Stimulated activated CD8-positive, alpha-beta memory T cell treated with anti-CD3 and anti-CD28 coated beads, Interleukin-2, amount 100 ng/mL, for 1 hour (primary cell): ENCODE measurements at places on chromosomes 7 and 10.

- no peak for DNase-seq
These were observed 603.7 kb upstream of the ADARB2 start for GRCh38 chr10:2340831-2341647.

GRCh38 chr10:123150271-123150985, 2.5 kb downstream of the HMX2 start:
- no peak for DNase-seq

- DNase-seq: no peak
These were observed 113.6 kb upstream of the ZMIZ1 start for GRCh38 chr10:78955206-78955605.

DNA sequence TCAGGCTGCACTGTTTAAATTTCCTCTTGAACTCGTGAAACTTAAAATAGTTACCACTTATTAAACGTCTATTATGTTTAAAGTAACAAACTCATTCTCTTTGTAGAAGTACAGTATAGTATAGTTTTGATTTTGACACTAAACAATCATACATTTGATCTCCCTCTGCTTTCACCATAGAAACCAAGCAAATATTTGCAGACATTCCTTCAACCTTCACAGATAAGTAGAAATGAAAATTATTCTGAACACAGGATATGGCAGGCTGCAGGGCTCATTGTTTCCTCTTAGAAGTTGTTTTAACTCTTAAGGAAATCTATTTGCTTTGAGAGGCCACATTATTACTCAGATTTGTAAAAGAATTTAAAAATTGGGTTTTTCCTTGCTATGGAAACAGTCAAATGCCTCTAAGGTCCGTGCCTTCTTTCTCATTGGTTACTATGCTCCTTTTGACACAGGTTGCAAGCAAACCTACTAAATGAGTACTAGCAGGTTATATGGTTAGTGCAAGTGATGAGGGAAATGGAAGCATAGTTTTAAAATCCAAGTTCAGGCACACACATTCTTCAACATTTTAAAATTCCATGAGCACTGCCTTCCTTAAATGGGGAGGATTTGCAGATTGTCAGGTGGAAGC, 92.8 kb upstream of the FAM133B start:
- no peak for DNase-seq

DNA sequence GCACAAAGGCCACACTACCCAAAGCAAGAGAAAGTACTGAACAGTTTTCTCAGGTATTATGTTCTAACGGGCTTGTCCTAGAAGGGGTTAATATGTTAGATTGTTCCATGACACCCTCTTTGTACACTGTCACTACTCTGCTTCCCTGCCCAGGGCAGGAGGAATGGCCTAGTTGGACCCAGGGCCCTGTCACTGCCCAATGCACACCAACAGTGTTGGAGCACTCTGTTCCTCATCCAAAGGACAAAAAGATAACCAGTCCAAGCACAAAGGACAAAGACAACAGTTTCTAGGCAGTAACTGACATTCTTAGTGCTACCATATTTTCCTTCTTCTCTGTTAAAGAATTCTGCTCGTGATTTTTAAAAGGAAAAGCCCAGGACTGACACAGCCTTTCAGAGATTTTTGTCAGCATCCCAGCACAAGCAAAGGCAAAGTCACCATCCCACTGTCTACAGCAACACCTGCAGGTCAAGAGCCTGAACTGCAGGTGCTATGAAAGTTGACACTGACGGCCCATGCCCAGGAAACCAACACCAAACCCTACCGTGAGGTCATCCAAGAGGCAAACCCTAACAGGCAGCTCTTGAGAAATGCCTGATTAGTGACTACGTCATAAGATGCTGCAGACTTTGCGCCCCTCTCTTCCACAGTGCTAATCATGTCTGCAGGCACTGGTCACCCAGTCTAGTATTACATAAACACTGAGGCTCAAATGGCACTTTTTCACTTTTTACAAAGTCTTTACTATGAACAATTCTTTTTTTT, 13.2 kb downstream of the NUDCD3 start:
- DNase-seq: peak; percentile 15

DNA sequence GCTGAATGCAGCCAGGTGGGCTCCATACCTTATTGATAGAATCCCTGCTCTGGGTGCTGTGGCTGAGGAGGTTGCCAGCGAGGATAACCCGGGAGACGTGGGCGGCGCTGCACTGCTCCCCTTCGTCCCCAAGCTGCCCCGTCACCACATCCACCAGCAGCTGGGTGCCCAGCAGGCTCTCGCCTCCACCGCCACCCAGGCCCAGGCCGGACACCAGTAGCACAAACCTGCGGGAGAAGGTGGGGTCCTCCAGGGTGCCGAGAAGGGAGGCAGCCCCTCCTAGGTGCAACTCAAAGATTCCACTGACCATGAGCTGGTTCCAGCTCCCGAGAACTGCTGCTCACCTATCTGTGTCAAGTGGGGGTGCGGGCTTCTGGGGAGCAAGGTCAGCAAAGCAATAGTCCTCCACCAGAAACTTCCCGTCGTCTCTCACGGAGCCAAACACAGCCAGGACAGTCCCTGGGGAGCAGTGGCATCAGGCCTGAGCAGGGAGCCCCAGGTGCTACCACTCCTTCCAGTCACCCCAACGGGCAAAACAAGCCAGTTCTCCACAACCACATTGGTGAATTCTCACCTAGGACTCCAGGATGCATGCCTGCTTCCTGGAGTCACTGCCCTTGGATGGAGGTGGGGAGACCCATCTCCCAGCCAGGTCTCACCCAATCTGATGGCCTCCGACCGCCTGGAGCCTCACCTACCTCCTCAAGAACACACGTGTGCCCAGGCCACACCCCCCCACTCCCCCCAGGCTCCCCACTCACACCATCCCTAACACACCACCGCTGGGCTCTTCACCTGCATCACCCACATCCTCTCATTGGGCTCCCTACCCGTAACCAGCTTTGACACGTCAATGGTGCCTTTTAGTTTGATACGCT, 6.3 kb downstream of the POLD2 start:
- no peak for DNase-seq

DNA sequence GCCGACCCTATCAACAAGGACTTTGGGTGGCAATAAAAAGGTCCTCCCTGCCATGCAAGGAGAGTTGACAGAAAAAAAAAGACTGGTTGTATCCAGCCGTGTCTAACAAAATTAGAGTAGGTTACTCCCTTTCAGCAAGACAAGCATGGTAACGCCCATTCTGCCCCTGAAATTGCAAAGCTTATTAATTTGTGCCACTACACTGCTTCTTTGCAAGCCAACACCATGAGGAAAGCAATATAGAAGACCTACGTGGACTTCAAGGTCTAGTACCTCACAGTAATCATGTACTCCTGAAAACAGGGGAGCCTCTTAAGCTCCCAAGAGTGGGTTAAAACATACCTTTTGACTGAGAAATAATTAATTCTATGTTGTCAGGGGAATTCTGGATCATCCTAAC, 90.3 kb downstream of the FRMPD2 start:
- no peak for DNase-seq

GRCh38 chr7:40888499-40888898, 753.7 kb downstream of the SUGCT start:
- DNase-seq: no peak

- DNase-seq: no peak
These were observed 179.9 kb upstream of the TMEM72 start for GRCh38 chr10:44731283-44731682.

- no peak for DNase-seq
These were observed 19.3 kb upstream of the ZNF365 start for GRCh38 chr10:62354916-62355315.

GRCh38 chr10:24360282-24361127, 151.6 kb downstream of the KIAA1217 start:
- DNase-seq: no peak

- no peak for DNase-seq
These were observed 64.7 kb downstream of the ZNF277 start for GRCh38 chr7:112271162-112271561.

GRCh38 chr10:86450806-86451603, 70.6 kb downstream of the WAPL start:
- no peak for DNase-seq

GRCh38 chr10:44352316-44353127, 32.4 kb downstream of the CXCL12 start:
- no peak for DNase-seq

DNA sequence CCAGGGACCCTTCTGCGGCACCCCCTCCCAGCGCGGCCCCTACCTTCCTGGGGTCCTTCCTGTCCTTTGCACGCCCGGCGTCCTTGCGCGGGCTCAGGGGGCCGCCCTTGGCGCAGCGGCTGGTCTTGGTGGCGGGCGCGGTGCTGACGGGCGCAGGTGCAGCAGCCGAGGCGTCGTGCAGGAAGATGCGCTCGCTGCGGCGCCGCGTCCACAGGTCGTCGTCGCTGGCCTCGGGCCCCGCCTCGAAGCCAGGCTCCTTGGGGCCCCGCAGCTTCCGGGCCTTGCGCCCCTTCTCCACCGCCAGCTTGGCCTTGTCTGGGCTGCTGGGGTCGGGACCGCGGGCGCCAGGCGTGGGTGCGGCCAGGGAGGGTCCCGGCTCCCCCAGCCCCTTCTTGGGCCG, 49.8 kb downstream of the SLC29A4 start:
- no peak for DNase-seq

- no peak for DNase-seq
These were observed 64.2 kb downstream of the CUL2 start for GRCh38 chr10:35025916-35026315.

GRCh38 chr10:130336617-130337304, 200.6 kb downstream of the GLRX3 start:
- DNase-seq: no peak

GRCh38 chr10:101495324-101495925, 92.6 kb downstream of the POLL start:
- no peak for DNase-seq

- no peak for DNase-seq
These were observed 61.8 kb upstream of the MET start for GRCh38 chr7:116610210-116610609.

DNA sequence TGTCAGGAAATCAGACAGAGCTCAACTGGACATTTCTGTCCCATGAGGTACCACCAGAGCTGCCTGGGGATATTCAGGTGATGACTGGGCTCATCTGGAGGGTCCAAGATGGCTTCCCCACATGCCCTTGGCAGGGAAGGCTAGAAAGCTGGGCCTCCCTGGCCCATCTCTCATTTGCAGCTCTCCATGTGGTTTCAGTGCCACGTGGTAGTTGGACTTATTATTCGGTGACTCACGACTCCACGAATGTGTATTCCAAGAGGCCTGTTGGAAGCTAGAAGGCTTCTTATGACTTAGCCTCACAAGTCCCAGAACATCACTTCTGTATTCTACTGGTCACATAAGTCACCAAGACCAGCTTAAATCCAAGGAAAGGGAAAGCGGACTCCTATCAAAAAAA, 22.8 kb downstream of the NSMCE4A start:
- no peak for DNase-seq

DNA sequence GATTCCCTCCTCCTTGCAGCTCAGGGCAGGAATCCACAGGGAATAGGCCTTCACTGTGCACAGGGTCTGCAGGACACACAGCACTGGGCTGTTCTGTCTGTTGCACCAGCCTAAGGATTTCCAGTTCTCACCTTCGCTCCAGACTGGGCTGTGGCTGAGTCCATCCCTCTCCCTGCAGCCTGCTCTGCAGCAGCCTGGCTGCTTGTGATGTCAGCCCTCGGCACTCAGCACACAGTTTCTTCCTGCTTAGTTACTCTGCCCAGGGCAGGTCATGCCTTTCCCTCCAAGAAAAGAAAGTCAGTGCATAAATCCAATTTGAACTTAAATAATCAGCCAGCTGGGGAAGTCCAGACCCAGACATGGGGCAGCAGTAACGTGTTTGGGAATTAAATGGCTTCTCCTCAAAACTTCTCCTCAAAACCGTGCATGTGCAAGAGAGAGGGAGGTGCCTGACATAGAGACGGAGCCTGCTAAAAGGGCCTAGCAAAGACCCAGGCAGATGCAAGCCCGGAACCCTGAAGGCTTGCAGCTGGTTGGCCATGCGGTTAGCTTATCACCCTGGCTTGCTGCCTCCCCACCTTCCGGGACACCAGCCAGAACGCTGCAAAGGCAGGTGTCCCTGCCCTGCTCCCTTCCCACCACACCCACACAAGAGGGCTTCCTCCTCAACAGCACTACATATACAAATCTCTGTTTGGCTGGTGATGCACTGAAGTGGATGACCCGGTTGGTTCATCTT, 10.9 kb upstream of the GDF2 start:
- DNase-seq: no peak

DNA sequence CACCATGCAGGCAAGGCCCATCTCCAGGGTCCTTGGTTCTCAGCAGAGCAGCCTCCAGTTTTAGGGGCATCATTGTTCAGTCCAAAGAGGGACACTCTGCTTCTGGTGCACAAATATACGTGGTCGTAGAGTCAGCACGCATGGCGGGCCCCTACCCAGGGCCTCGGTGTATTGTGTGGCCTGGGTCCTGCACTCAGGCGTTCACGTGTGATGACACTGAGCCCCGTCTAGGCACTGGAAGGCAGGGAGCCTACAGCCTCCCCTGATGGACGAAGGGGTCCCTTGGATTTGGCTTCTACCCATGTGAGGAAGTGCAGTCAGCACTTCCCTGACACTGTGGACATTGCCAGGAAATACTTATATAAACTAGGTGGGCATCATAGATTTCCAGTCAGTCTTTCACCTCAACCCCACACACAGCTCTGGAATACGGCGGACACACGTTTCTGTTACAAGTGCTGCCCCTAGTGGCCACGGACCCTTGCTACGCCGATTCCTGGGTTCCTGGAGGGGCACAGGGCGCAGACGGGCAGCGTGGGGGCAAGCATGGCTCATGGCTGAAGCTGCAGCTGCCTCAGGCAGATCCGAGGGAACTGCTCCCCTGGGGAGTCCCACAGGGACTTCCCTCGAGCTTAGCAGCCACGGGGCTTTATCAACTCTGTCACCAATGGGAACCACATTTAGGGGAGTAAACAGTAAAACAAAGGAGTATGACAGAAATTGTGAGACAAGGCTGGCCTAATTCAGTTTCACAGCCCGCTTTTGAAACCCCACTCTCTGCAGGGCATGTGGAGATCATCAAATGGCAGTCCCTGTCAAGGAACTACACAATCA, 25.4 kb downstream of the AIFM2 start:
- no peak for DNase-seq

DNA sequence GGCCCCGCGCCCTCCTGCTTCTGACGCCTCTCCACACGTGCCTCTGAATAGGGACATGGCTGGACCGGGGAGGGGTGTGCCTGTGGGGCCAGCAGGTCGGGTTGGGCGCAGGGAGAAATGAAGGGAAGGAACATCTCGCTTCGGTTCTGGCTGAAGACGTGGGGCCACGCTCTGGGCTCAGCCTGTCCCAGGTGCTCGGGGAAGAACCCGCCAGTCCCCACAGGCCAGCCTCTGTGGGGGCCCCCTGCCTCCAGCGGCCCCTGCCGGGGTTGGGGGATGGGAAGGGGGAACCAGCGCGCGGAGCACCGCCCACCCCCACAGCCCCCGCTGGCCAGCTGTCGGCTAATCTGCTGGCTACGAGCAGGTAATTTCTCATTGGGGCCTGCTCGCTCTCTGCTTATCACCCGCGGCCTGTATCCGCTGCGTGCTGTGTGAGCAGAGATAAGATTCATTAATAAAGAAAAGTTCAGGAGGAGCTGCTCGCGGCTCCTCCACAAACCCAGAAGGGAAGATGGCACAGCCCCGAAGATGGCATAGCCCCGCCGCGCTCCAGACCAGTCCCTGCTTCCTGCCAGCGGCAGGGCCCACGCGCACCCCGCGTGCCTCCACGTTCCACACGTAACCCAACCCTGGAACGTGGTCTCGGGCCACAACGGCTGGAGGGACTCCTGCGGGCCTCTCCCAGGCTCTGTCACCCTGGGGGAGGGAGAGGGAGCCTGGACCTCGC, 186.2 kb downstream of the ELFN1 start:
- DNase-seq: no peak
